ENCODE measurements at places on chromosomes 7 and 10.

GRCh38 chr10:91159254-91159783 lies 61.1 kb upstream of the PCGF5 start:
- no peak for DNase-seq

- peak; percentile 94 for DNase-seq
These were observed 44.6 kb upstream of the DLG5 start for GRCh38 chr10:77970869-77971803.

DNA sequence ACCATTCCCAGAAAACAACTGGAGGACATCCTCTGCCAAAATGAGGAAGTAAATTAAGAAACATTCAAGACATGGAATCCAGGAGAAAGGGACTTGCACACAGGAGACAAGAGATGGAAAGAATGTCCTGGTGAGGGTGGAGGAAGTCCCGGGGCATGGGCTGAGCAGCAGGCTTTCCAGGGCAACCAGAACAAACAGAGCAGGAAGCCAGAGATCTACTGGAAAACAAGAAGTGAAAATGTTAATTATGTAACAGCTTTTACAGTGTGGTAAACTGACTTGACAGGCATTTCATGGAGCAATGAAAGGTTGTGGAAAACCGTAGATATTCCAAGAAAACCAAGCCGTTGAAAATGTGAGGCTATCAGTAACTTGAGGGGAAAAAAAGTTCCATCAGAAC lies 55.2 kb upstream of the ZNF746 start:
- DNase-seq: no peak

- DNase-seq: no peak
These were observed 6.2 kb downstream of the WNT8B start for GRCh38 chr10:100468978-100469377.

GRCh38 chr7:140182917-140183316 lies 6.1 kb upstream of the KDM7A start:
- DNase-seq: no peak

DNA sequence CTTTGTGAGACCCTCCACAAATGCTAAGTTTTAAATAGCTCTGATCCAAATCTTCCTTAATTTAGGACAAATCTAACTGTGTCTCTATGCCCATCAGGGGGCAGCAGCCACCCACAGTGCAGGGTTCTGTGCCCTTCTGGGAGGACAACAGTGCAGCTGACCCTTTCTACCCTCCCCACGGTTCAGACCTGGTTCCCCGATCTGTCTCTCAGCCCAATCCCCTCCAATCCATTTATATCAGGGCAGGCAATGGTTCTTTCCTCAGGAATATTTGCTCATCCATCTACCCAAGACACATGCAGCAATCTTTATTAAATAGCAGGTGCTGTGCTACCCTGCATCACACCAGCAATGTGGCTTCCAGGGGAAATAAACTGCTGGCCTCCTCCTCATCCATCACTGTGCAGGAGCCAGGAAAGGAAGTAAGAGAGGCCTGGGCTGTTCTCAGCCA lies 4.0 kb upstream of the RBM28 start:
- DNase-seq: peak; percentile 34

GRCh38 chr7:75738604-75738974 lies at the start of gene HIP1:
HIP1 (minus strand) TSS chr7:75738941; CDS start chr7:75738920, 21 bp downstream.
- DNase-seq: no peak

- DNase-seq: peak; percentile 67
These were observed 546.5 kb upstream of the SEMA3D start for GRCh38 chr7:85733169-85733915.

DNA sequence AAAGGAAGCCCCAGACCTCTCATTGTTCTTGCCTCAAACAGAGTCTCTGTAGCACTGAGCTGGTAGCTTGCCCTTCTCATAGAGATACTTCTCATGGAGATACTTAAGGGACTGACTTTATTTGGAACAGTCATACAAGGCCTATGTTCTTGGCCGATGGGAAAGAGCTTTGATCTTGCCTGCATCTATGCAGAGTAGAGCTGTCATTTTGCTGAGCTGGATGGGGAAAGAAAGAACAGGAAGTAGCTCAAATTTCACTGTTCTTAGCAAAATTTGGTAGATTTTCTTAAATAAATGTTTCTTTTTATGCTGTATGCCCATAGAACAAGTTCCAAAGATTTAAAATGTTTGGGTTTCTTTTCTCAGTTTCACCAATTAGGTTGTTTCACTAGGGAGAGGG lies 119.3 kb upstream of the SEC61G start:
- peak; percentile 52 for DNase-seq

DNA sequence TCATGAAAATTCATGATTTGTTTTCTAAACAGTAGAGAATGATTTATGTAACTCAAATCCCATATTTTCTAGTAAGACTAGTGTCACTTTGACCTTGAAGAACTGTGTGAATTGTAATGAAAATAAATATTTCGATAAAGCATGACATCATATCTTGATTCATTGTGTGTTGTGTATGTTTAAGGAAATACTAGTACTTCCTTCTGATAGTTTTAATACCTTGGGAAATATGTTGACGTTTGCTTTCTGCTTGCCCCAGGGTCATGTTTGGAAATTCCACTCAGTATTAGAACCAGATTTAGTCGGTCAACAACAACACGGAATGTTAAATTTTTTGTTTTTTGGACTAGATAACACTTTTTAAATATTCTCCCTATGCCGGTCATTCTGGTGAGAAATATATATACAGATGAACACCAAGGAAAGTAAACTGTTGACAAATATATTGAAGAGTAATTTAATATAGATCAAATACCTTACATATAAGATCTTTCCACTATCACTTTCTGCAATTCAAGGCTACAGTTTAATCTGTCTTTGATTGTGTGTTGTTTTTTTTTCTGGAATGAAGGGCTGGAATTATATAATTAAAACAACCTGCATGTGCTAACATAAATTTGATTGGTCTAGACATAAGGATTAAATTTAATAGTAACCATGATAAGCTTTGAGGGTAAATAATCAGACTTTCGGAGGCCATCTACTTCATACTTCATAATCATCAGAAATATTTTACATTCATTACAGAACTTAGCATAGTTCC lies 126.2 kb downstream of the MDFIC start:
- DNase-seq: peak; percentile 78

- no peak for DNase-seq
These were observed 9.6 kb downstream of the MAFK start for GRCh38 chr7:1539882-1540775.

- no peak for DNase-seq
These were observed 25.1 kb upstream of the EIF4H start for GRCh38 chr7:74149071-74149470.

GRCh38 chr10:127046975-127047877 lies 142.0 kb downstream of the DOCK1 start:
- DNase-seq: peak; percentile 80

GRCh38 chr10:84097787-84098353 lies 41.4 kb upstream of the GHITM start:
- DNase-seq: peak; percentile 6

DNA sequence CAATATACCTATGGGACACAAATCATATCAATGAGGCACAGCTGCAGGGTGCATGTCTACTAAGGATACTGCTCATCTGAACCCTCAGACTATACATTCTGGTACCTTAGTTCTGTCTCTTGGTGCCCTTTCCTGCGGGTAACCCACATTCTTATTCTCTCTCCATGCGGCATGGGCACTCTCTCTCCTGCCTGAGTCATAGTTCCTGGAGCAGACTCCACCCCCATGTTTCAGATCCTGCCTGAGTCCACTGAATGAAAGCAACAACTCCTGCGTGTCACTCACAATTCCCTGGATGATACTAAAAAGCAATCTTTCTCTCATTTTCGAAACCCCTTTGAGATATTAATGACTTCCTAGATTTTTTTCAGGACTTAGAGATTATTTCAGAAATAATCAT lies 653.1 kb upstream of the C7orf33 start:
- DNase-seq: no peak

DNA sequence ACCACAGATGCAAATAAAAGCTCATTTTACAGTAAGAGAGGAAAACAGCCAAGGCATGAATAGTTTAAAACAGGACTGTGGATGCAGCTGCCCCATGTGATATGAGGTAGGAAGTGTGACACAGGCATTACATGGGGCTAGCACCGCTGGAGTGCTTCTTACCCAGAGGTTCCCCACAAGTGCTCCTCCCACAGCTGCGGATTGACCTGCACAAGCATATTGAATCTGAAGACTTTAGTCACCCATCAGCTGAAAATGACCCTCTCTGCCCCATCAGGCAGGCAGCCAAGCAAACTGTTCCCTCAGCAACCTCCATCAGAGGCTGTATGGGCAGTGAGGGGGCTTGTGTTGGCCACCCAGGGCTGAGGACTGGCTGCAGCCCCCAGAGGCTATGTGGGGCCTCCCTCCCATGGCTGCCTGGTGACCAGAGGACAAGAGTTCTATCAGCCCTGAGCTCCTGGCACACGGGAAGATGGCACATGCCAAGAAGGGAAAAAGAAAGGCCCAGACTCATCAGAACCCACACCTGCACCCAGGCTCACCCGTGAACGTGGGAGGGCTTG lies 98.7 kb downstream of the TCERG1L start:
- DNase-seq: no peak
